ENCODE measurements at places on chromosomes 4 and X.

DNA sequence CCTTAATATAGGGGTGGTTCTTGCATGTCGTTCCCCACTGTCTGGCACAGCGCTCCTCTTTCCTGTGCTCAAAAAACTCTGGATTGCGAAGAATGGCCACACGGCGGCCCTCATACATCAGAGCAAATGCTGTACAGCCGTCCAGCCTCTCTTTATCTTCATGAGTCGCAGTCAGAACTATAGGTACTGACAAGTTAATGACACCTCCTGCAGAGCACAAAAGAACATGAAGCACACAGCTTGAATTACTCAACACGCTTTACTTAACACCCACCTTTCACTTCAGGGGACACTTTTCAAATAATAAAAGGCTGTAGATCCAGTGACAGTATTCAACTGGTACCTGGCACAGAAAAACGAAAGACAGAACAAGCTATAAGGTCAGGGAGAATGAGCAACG, 65.3 kb downstream of the PAPSS1 start:
- no peak for DNase-seq

DNA sequence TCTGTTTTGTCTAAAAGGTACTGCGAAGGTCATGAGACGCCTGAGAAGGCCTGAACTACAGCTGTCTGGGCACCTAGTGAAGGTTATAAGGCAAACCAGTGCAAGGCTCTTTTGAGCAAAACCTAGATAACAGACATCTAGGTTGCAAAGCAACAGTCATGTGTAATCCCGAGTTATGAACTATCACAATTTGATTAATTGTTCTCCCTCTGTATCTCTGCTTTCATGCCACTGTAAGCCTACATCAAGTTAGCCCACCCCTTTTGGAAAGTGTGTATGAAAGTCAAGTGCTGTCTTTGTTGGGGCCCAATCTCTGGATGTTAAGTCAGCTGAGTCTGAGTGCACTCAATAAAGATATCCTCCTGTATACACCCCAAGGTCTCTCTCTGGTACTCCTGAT, 31.9 kb upstream of the UGT2B7 start:
- no peak for DNase-seq

DNA sequence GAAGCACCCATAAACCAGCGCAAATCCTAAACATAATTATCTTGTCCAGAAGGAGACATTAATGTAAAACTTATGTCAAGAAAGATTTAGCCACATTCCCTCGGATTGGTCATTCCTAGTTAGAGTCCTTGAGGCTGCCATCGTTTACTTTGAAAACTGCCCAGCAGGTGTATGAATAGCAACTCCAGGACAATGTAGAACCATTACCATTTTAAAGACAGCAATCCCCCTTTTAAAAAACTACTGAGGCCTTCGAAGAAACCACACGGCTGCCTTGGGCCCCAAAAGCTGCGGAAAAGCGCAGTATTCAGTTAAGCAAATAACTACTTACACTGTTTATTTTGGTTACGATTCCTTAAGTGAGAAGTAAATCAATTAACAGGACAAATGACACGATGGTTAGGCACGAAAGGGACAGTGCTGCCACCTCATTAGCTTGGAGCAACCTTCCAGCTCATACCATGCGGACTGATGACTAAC, 822 bp upstream of the SGMS2 start:
- DNase-seq = no peak

DNA sequence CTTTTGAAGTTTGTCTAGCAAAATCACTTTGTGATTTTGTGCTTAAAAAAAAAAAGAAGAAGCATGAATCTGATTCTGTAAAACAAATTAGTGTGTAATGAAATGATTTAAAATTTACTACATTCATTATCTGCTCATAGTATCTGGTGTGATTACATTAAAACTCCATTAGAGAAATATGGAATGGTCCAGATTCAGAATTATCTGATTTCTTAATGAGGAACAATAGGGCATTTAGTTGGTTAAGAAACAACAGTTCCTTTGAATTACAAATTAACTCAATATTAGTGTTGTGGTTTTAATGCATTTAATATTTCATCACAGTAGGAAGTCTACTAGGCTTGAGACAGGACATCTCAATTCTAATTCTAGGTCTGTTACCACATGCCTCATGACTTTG, 57.9 kb upstream of the PDHA1 start:
- DNase-seq = no peak

DNA sequence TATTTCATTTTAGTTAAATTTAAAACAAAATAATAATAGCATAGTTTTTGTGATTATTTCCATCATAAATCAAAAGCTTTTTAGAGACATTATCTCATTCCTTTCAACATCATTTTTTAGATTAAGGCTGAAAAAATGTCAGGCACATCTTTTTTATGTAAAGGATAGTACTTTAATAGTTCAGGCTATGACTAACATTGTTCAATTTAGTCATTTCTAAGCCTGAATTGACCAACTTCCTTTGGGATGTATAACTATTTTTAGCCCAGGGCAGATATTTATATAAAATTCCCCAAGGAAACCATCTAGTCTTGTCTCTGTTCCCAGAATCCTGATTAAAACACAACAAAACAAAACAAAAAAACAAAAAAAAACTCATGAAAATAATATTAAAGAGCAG, 145.6 kb upstream of the PCDH18 start:
- no peak for DNase-seq

GRCh38 chrX:17525762-17526555, 151.0 kb downstream of the NHS start:
- DNase-seq = no peak

GRCh38 chrX:17859609-17860178, 1.4 kb downstream of the RAI2 start:
- DNase-seq = no peak

DNA sequence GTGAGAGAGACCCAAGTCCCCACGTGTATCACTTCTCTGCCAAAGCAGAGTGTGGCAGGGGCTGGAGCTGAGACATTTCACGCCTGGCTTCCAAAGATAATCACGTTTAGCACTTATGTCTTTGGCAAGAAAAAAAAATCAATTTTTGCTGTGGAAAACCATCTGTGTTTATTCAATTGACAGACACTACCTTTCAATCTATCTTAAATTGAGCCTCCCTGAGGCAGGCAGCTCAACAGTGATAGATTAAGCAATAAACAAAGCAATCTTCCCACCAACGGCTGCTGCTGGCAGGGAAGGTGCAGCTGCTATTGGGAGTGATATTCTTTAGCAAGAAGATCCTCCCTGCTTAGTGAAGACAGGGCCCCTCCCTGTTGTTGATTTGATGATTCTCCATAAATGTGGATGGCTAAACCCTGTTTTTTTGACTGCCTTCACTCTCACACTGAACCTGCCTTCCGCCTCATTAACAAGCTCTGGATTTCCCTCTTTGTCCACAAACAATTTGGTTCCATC, 11.6 kb upstream of the MAGEB17 start:
- no peak for DNase-seq
